ENCODE measurements at places on chromosomes 13 and 19. TPM values are rescaled to one million over a fixed set of nuclear protein-coding genes. Genes with fewer than 3 reads are reported as not detected.

GRCh38 chr19:46813839-46814358 is 25.5 kb upstream of the SLC1A5 start:
- no peak overlapping the region for H3K4me3 ChIP-seq
- peaks cover 11% of the 10 kb centered on the region for H3K4me1 ChIP-seq
- no peaks in the 10 kb centered on the region for H3K36me3 ChIP-seq
- no peak overlapping the region for H3K27ac ChIP-seq
- H3K27me3 ChIP-seq, result no peaks in the 10 kb centered on the region

DNA sequence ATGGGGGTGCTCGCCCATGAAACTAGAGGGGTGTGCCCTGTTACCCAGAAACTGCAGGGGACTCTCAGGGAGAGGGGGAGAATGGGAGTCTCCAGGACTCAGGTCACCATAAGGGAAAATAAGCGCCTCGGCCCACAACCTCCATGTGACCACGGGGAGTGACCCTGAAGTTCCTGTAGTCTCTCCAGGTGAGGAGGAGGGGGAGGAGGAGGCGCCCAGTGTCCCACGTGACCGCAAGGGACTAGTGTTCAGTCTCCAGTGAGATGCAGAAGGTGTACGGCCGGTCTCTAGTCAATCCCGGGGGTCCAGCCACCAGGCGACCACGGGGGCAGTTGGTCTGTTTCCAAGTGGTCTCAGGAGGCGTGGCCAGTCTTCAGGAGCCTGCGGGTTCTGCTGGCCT is 16.0 kb downstream of the TM6SF2 start:
- DNase-seq, result no peak
- H3K4me1 ChIP-seq, result peaks cover 2% of the 10 kb centered on the region
- no peaks in the 10 kb centered on the region for H3K36me3 ChIP-seq
- H3K27me3 ChIP-seq, result peaks cover 34% of the 10 kb centered on the region

DNA sequence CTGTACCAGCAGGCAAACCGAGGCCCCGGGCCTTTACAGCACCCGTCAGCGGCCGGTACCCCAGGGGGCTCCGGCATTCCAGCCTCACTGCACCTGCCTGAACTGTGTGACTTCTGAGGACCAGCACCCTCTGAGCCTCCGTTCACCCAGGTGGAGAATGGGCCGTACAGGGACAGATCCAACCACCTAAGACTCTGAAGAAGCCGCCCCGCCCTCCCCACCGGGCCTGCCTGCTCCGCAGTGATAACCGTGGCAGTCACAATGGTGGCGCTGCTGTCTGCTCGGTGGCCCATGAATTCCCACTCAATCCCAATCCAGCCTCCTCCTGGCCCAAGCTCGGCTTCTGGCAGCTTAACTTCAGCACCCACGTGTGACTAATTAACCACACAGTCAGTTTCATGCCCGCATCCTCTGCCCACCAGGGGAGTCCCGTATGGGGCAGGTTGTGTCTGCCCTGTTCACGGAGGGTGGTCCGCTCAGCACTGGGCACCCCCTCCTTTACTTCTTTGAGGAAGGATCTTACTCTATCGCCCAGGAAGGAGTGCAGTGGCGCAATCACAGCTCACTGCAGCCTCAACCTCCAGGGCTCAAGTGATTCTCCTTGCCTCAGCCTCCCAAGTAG is 3.4 kb downstream of the TCF3 start:
- H3K27ac ChIP-seq, result no peak overlapping the region
- no peak for DNase-seq
- H3K27me3 ChIP-seq, result no peaks in the 10 kb centered on the region
- H3K36me3 ChIP-seq, result peaks cover 6% of the 10 kb centered on the region
- no peak overlapping the region for H3K4me3 ChIP-seq

DNA sequence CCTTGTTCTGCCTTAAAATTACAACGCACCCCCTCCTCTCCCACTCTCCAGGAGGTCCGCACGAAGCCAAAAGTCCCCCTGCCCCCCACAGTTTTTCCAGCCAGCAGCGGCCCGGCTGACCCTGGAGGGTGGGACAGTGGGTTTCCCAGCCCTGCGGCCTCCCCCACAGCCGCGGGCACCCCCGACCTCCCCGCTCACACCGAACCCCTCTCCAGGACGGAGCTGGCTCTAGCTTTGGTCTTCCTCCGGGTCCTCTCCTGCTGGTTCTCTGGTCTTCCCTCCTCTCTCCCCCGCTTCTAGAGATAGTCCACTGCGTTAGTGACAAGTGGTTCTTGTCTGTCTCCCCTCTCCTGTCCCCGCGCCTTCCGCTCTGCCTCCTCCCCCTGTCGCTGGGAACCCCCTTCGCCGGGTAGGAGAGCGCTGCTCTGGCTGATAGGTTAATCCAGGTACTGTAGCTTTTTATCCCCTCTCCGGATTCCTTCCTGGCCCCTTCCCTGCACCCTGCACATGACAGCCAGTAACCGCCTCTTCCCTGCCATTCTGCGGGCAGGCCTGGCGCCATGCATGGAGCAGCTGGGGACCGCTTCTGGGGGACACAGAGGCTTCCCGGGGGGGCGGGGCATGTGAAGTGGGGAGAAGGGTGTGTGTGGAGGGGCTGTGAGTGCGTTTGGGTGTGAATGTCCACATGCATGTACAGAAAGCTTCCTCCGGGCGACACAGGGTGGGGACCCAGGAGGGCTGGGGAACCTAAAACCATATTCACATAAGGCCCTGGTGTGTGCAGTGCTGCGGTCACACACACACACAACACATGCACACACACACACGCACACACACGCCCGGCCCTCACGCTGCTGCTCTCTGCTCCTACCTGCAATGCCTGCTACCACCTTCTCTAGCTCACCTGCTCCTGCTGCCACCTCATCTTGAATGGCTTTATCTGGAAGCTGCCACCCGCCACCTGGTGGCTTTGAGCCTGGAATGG is 17.2 kb downstream of the PRR36 start:
- no peak overlapping the region for H3K27ac ChIP-seq
- no peak for DNase-seq
- H3K4me3 ChIP-seq, result no peak overlapping the region
- peaks cover 10% of the 10 kb centered on the region for H3K4me1 ChIP-seq
- peaks cover 73% of the 10 kb centered on the region for H3K27me3 ChIP-seq

- no peaks in the 10 kb centered on the region for H3K36me3 ChIP-seq
- peaks cover 4% of the 10 kb centered on the region for H3K4me1 ChIP-seq
Measured at GRCh38 chr19:6556480-6557195, 25.8 kb downstream of the TNFSF9 start.

DNA sequence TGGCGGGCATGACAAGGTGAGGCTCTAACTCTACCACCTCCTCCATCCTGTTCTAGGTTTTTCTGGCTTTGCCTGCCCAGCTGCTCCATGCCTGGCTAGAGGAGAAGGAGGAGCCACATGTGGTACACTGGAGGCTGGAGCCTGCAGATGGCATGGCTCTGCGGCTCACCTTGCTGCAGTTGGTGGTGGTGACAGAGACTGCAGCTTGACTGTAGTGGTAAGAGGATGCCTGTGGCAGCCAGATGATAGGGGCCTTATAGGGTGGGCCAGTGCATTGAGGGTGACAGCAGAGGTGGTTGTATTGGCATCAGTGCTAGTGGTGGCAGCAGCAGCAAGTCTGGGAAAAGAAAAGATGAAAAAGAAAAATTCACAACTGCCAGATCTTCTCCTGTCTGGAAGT is 146.2 kb downstream of the TNFRSF19 start:
- H3K27me3 ChIP-seq, result no peaks in the 10 kb centered on the region
- H3K4me1 ChIP-seq, result no peaks in the 10 kb centered on the region
- no peak overlapping the region for H3K4me3 ChIP-seq

DNA sequence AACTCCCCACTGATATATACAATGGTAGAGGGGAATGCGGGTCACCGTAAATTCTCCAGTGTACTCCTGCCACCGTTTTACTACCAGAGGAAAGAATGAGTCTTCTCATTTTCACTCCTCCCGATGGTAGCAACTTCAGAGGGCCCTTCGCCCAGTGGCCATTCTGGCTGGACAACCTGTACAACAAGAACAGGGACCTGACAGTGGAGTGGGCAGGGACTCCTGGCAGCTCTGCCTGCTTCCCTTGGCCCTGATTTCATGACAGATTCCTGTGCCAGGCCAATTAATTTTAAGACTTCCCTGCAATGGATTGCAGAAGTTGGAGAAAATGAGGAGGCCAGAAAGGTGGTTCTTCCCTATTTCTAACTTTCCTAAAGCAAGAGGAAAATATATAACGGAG is 148.9 kb downstream of the GPC6 start:
- H3K4me1 ChIP-seq, result no peaks in the 10 kb centered on the region
- no peak overlapping the region for H3K4me3 ChIP-seq
- H3K36me3 ChIP-seq, result no peaks in the 10 kb centered on the region
- no peak overlapping the region for H3K27ac ChIP-seq
- DNase-seq, result no peak

DNA sequence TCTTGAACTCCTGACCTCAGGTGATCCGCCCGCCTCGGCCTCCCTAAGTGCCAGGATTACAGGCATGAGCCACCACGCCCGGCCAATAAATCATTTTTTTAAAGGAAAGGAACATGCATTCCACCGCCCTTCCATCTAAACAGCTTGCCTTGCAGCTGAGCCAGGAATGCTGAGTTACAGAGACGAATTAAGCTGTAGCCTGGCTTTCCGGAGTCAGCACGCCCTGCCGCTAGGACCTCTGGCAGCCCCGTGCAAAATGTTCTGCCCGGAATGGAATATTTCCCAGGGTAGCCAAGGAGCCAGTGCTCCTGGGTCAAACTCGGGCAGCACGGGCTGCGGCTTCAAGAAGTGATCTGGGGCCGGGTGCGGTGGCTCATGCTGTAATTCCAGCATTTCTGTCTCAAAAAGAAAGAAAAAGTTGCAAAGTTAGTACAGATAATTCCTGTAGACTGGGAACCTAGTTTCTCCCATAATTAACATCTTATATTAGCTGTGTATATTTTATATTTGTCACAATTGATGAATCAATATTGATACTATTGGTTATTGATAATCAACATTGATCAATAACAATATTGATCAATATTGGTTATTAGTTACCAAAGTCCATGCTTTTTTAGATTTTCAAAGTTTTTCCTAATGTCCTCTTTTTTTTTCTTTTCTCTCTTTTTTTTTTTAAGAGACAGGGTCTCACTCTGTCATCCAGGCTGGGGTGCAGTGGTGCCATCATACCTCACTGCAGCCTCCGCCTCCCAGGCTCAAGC is 19.2 kb downstream of the ATCAY start:
- H3K27ac ChIP-seq, result no peak overlapping the region
- H3K36me3 ChIP-seq, result peaks cover 4% of the 10 kb centered on the region
- no peak overlapping the region for H3K4me3 ChIP-seq
- H3K27me3 ChIP-seq, result no peaks in the 10 kb centered on the region
- no peaks in the 10 kb centered on the region for H3K4me1 ChIP-seq
- DNase-seq, result no peak

DNA sequence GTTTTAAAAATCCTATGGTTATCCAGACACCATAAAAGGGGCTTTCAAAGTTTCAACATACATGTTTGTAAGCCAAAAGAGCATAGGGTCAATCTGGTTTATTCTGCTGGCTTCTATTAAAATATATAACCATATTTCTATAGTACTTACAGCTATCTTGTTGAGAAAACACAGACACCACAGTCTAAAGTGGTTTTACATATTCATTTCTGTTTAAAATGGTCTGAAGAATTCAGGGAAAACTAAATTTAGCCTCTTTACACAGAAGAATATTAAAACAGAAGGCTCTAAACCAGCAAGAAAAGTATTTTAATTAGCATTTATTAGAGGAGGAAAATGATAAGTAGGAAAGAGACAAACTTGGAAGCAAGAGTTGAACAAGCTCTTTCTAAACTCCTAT is 203.9 kb downstream of the LHFPL6 start:
- no peak overlapping the region for H3K27ac ChIP-seq
- no peaks in the 10 kb centered on the region for H3K36me3 ChIP-seq
- peaks cover 22% of the 10 kb centered on the region for H3K27me3 ChIP-seq
- peaks cover 7% of the 10 kb centered on the region for H3K4me1 ChIP-seq
- H3K4me3 ChIP-seq, result no peak overlapping the region

DNA sequence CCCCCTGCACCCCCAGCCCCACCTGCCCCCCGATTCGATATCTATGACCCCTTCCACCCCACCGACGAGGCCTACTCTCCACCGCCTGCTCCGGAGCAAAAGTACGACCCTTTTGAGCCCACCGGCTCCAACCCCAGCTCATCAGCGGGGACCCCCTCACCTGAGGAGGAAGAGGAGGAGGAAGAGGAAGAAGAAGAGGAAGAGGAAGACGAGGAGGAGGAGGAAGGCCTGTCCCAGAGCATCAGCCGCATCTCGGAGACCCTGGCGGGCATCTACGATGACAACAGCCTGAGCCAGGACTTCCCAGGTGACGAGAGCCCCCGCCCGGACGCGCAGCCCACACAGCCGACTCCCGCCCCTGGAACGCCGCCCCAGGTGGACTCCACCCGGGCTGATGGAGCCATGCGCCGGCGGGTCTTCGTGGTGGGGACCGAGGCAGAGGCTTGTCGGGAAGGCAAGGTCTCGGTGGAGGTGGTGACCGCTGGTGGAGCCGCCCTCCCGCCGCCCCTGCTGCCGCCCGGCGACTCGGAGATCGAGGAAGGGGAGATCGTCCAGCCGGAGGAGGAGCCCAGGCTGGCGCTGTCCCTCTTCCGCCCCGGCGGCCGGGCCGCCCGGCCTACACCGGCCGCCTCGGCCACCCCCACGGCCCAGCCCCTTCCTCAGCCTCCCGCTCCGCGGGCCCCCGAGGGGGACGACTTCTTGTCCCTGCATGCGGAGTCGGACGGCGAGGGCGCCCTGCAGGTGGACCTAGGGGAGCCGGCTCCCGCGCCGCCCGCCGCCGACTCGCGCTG is 9.2 kb downstream of the SCAF1 start:
- H3K4me1 ChIP-seq, result no peaks in the 10 kb centered on the region
- H3K27me3 ChIP-seq, result no peaks in the 10 kb centered on the region
- H3K4me3 ChIP-seq, result no peak overlapping the region
- H3K36me3 ChIP-seq, result no peaks in the 10 kb centered on the region

- no peaks in the 10 kb centered on the region for H3K36me3 ChIP-seq
- no peaks in the 10 kb centered on the region for H3K27me3 ChIP-seq
- no peak overlapping the region for H3K4me3 ChIP-seq
- no peak overlapping the region for H3K27ac ChIP-seq
- no peak for DNase-seq
Measured at GRCh38 chr19:29680447-29680846, 15.2 kb downstream of the PLEKHF1 start.

DNA sequence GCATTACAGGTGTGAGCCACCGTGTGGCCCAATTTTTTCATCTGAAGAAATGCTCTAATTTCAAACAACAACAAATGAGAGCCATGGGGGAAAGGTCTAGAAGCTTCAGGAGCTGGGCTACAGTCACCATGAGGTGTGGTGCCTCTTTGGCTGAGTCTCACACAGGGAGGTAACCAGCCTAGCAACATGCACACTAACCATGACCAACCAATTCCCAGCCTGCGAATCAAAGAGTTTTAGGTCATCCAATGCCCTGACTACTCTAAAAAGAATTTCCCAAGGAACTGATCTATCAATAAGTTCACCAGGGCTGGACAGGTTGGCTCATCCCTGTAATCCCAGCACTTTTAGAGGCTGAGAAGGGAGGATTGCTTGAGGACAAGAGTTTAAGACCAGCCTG is 29.9 kb downstream of the PBX4 start:
- no peaks in the 10 kb centered on the region for H3K36me3 ChIP-seq

- H3K4me1 ChIP-seq, result peaks cover 22% of the 10 kb centered on the region
- H3K27ac ChIP-seq, result no peak overlapping the region
- H3K4me3 ChIP-seq, result no peak overlapping the region
- H3K36me3 ChIP-seq, result no peaks in the 10 kb centered on the region
Measured at GRCh38 chr13:31919241-31919640, 112.3 kb upstream of the FRY start.

The EFNA2 gene
- 34.7 TPM for total RNA-seq

The SERPINE3 gene
- 0.47 TPM for total RNA-seq

The RXFP2 gene
- not detected for total RNA-seq

The DNAAF3 gene
- total RNA-seq, result 12.0 TPM

The ALKBH7 gene
- total RNA-seq, result 19.7 TPM

The PABPC3 gene
- 0.17 TPM for total RNA-seq

The KLK12 gene
- not detected for total RNA-seq
